ENCODE measurements at places on chromosomes 13 and 19.
A peak's percentile ranks its signal among the peaks of the same experiment; 100 is the strongest.

- peak; percentile 79 for DNase-seq
These were observed 86.1 kb downstream of the EDNRB start for GRCh38 chr13:77832339-77833100.

DNA sequence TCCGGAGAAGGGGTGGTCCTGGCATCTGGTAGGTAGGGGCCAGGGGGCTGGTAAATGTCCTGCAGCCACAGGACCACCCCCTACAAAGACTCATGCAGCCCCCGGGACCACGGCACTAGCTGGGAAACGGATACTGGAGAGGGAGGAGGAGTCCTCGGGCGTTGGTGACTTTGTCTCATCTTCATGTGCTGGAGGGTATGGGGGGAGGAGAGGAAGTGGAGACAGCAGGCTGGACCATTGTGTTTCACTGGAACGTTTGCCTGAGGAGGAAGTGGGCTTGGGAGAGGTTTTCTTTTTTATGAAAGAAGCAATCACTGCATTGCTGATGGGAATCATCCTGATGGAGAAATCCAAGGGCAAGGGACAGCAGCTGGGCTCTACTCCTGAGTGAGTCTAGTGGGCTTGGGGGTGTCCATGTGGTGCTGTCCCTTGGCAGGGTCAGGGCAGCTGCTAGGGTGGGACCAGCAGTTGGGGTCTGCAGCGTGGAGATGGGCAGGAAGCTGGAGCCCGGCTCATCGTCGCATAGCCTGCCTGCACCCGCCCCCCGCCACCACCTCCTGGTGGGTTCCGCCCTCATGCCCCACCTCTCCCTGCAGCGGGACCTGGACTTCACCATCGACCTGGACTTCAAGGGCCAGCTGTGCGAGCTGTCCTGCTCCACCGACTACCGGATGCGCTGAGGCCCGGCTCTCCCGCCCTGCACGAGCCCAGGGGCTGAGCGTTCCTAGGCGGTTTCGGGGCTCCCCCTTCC lies 1.7 kb upstream of the ADM5 start:
- DNase-seq, result no peak

DNA sequence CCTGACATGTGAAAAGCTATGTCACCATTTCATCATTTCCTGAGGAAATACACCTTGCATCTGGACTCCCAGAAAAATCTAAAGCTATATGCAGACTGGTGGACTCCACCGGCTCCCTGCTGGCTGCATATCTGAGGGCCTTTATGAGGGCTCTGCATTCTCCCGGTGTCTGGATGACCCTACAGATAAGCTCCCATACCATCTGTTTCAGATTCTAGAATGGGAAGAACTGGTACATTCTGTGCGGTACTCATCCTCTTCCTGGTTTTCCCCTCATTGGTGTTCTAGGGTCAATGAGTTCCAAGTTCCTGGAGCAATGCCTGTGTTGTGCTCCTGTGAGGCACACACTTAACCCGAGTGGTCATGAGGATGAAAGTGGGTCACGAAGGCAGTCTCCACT lies 60.4 kb downstream of the COL4A1 start:
- no peak for DNase-seq

GRCh38 chr19:3976495-3977241 lies 5.8 kb upstream of the DAPK3 start:
- DNase-seq, result no peak

- no peak for DNase-seq
These were observed 6.7 kb upstream of the MRPL4 start for GRCh38 chr19:10245189-10245939.

DNA sequence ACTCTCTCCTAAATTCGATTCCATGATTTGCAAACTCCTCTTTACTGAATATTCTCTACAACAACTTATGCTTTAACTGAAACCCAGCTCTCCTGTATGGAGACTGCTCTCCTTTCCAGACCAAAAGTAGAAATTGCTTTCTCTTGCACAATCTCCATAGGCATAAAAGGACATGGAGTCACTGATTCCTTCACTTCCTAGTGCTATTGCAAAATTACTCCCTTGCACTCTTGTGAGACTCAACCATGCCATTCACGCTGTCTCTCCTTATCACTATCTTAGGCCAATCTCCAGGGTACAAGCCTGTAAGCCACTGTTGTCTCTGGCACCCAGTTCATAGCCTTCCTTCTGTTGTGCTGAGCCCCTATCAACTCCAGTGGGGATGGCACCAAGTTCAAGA lies 30.6 kb downstream of the SERPINE3 start:
- DNase-seq, result no peak

DNA sequence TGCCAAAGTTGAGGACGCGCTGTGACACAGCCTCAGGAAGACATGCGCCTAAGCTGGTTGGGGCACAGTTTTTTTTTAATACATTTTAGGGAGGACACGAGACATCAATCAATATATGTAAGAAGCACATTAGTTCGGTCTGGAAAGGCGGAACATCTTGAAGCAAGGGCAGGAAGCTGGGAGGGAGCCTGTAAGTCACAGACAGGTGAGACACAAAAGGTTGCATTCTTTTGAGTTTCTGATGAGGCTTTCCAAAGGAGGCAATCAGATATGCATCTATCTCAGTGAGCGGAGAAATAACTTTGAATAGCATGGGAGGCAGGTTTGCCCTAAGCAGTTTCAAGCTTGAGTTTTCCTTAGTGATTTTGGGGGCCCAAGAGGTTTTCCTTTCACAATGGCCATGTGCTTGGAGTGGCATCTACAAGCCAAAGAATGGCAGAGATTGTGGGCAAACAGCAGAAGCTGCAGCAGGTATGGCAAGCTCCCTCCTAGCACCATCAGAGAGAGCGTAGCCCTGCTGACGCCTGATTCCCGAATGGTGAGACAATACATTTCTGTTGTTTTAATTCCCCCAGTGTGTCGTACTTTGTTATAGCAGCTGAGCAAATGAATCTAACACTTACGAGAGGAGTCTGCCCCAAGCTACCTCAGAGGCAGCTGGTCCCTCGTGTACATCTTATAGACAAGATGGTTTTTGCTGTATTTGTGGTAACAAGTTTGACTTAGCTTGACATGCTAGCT lies 99.5 kb upstream of the TMTC4 start:
- no peak for DNase-seq

DNA sequence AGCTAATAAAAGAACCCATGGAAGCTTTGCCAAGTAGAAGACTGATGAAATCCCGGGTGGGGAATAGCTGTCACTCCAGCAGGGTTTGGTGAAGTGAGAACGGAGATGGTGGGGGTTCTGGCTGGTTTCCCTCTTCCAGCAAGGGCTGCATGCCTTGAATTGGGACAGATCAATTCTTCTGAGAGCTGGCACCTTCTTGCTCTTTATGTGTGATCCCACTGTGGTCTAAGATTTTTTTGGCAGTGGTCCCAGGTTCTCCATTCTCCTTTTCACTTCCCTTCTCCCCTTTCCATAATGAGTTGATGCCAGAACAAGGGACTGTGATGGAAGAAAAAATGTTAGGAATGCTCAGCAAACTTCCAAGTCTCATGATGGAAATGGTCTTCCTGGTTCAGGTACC lies 50.0 kb downstream of the TNFSF11 start:
- no peak for DNase-seq

GRCh38 chr13:97114651-97115050 lies 107.5 kb upstream of the MBNL2 start:
- DNase-seq, result no peak

Data from globus pallidus (tissue), 1 donor.